ENCODE measurements at places on chromosomes 7 and 10. TPM values are rescaled to one million over a fixed set of nuclear protein-coding genes. Genes with fewer than 3 reads are reported as not detected.

BMPER gene
- total RNA-seq = 93.3 TPM

LRRC4 gene
- total RNA-seq = 0.12 TPM

GRM8 gene
- not detected for total RNA-seq

EVX1 gene
- not detected for total RNA-seq

AOC1 gene
- not detected for total RNA-seq

MALRD1 gene
- total RNA-seq = 3.7 TPM

PTEN gene
- 199 TPM for total RNA-seq

CCDC3 gene
- total RNA-seq = 0.36 TPM

RSPH10B2 gene
- under 0.01 TPM for total RNA-seq

SLC18A3 gene
- total RNA-seq = not detected

PON3 gene
- 2.2 TPM for total RNA-seq

RNF133 gene
- total RNA-seq = 0.36 TPM
